AML-193 (cell line): ENCODE measurements at places on chromosomes 6 and 20.

DNA sequence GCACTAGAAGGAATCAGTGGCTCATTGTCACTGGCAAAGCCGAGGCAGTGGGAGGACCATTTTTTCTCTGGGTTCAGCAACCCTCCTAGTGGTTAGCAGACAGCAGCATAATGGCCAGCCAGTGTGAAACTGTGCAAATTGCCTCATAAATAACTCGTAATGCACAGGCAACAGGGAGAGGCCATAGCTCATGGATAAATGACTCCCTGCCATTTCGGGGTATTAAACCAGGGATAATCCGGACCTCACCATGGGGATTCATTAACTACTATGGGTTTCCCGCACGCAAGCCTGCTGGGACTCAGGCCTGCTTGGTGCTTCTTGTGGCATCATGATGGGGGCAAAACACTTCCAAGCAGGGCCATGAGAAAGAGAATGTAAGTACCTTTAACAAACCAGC, 158.2 kb upstream of the CHD6 start:
- no peak for DNase-seq

DNA sequence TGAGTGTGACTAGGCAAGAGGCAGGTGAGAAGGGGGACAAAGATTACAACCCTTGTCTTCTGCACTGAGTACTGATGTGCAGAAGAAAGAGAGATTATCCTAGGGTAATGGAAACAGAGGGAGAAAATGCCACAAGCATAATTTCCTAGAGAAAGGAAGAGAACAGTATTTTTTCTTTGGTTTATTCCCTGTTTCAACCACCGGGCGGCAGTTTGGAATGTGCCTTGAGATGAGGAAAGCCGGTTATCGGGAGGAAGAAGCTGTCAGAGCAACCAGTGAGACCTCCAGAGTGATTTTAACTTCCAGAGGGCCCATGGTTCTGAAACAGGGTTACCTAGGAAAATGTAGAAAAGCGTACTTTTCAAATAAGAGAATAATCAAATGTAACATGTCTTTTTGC, 121.4 kb downstream of the REV3L start:
- peak; percentile 26 for DNase-seq

DNA sequence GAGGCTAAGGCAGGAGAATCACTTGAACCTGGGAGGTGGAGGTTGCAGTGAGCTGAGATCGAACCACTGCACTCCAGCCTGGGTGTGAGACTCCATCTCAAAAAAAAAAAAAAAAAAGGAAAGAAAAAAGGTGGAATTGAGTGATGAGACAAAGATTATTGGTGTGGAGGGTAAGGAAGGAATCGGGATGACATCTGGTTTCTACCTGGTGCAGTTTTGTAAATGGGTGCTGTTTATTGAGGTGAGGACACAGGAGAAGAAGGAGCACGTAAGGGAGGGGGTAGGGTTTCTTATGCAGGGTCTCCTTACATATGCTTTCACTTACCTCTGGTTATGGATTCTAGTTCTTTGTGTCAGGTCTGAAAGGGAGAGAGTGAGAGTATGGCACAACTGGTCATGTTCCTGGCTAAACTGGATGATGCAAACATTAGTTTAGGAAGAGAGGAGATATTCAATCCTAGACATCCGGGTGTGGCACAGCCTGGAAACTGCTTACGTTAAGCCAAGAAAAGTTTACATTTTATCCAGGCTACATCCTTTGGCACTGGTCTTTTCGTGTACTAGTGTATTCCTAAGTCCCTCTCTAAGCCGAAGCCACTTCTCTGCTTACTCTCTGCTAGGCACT, 5.4 kb downstream of the RALY start:
- DNase-seq: no peak

GRCh38 chr6:11722805-11723631, 55.6 kb downstream of the ADTRP start:
- DNase-seq: no peak

GRCh38 chr20:36266189-36266588, 29.9 kb downstream of the AAR2 start:
- DNase-seq: no peak

GRCh38 chr6:2790588-2791449, 25.6 kb downstream of the WRNIP1 start:
- DNase-seq: peak; percentile 94

- DNase-seq: no peak
Measured at GRCh38 chr6:150492507-150492906, 107.2 kb upstream of the PLEKHG1 start.

DNA sequence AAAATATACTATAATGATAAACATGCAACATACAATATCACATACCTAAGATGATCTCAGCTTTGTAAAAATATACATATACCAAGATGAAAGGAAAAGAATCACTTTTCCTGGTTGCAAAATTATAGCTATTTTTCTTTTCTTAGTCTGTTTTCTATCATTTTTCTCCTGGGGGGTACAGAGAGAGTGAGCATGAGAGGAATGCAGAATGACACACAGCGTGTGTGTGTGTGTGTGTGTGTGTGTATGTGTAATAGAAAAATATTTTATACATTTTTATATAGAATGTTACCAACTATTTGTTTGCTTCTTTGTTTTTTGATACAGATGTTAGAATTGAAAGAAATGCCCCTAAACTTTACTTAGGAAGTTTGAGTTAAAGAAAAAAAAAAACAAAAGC, 64.3 kb downstream of the FAM83B start:
- DNase-seq: no peak

DNA sequence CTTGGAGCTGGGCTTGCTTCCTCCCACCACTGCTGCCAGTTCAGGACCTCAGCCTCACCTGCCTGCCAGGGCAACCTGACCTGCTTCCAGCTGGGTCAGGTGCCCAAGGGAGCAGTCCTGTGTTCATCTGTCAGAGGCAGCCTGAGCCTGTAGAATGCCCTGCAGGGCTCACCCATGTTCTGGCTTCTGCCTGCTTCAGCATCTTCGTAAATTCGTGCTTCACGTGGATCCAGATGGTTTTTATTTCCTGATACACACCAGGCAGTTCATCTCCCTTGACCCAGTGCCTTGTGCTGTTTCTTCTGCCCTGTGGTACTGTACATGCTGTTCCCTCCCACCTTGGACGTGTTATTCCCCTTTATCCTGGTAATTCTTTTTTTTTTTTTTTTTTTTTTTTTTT, 50.2 kb downstream of the ARID1B start:
- no peak for DNase-seq

- DNase-seq: no peak
Measured at GRCh38 chr6:5246141-5247097, 14.3 kb downstream of the LYRM4 start.

DNA sequence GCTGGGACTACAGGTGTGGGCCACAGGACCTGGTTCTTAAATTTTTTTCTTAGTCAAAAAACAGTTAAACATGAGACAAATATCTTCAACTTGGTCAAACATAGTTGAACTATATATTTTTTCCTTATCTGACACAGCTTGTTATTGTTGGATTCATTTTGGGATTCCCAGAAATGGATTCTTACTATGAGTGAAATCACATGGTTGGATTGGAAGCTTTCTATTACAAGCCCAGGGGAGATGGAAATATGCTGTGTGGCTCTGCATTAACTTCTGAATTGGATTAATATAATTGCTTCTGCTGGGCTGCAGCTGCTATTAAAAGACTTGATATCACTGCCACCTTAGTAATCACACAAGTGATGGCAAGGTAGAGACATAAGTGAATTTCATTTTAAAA, 126.4 kb upstream of the DUSP22 start:
- DNase-seq: no peak

DNA sequence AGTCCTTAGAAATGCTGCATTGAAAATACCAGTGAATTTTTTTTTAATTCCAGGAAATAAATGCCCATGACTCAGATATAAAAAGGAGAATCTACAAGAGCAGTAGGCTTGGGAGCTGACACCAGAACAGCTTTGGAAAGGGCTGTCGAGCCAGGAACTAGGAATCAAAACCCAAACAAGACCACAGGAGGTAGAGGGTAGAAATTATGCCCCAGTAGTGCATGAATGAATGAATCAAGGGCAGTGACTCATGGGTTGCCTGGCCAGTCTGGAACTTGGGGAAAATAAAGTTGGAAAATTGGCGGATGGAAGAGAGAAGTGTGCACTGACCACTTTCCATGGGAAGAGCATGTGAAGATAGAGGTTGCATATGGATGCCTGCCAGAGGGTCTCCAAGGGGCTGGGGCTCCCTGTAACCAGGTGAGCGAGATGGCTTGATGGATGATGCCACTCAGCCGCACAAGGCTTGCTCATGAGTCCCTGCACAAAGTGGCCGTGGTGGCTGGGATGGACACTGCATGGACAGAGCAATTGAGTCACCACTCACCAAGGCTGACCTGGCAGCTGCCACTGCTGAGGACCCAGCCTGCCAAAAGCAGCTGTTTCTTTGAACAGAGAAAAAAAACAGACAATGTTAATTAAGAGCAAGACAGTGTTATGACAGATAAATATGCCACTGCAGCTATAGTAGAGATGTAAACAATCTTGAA, 15.2 kb upstream of the MCCD1 start:
- DNase-seq: no peak

DNA sequence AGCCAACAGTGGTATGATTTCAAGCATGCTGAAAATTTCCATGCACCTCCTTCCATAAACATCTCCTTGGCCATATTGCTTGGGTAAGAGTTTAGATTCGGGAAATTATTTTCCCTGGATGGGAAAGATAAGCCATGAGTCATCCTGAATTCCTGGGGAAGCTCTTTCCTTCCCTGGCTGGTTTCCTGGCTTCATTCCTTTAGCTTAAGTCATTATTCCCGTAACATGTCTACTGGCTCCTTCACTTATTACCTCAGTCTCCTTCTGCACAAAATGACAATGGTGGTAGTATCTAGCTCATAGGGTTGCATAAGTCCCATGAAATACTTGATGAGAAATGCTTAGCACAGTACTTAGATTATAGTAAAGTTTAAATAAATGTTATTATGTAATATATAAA, 27.6 kb downstream of the TINAG start:
- DNase-seq: no peak

- no peak for DNase-seq
Measured at GRCh38 chr20:1718604-1719384, 61.2 kb upstream of the SIRPG start.

DNA sequence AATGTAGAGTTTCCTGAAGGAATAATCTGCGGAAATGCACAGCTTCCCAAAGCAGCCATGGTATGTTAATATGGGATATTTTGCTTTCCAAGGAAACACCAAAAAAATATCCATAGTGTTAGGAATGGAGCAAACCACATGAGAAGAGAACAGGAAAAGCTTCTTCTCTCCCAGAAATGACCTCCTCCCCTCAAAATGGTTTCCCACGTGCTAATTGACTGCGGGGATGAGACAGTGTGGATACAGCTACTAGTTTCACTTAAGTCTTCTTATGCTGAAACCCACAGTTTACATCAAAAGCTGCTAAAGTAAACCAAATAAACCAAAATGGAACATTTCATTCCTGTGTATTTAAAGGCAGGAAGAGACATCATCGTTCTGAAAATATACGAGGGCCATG, 69.4 kb downstream of the FYN start:
- DNase-seq: no peak

GRCh38 chr6:136607932-136608772, 57.9 kb upstream of the MAP7 start:
- peak; percentile 50 for DNase-seq

DNA sequence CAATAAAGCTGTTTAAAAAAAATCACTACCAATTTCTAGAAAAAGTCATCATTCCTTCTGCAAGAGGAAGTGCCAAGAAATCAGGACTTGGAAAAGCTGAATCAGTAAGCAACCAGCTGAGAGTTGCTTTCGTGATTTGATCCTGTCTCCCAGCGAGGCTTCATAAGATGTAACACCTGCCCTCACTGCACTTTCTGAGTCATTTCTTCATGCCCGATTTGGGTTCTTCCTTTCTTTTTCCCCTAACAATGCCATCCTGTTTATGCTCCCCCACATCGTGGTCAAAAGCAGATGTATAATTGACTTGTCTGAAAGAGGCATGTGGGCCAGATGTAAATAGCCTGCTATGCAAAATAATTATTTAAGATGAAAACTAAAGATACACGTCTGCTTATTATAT, 52.1 kb downstream of the RIPOR2 start:
- no peak for DNase-seq

- DNase-seq: no peak
Measured at GRCh38 chr20:9078826-9079731, 10.2 kb downstream of the PLCB4 start.

- DNase-seq: no peak
Measured at GRCh38 chr6:46927066-46927465, 5.3 kb upstream of the ADGRF5 start.

DNA sequence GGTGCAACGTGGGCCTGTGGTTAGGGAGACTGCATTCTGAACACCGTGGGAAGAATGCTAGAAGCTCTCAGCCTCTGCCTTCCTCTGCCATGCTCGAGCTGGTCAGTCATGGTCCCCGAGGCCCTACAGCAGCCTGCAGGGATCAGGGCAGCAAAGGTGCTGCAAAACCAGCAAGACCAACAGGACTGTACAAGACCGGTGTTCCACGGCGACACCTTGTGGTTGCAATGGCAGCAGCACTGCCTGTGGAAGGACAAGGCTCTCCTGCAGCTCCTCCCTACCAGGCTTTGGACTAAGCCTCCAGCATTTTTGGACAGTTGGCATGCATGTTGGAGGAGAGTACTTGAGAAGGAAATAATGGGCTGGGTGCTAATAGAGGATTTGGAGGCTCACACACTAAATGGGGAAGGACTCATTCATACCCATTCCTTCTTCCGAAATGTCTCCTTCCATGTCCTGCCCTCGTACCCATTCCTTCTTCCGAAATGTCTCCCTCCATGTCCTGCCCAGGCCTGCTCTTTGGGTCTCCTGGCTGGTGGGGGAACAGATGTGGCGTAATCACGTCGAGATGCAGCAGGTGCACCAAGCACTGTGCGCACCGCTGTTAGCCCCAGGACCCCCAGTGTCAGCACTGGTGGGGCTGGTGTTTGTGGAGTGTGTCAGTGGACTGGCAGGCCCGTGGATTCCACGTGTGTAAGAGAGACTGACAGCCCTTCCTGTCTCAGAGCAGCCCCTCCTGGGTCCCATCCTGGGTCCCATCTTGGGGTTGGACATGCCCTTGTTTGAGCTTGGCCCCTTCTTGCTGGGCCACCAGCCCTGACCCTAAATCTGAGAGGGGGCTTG, 18.6 kb upstream of the MYT1 start:
- DNase-seq: no peak
